PC-3 (cell line): ENCODE measurements at places on chromosomes 5 and 9. TPM values are rescaled to one million over a fixed set of nuclear protein-coding genes. Genes with fewer than 3 reads are reported as not detected.

Gene FOXD4
- 0.80 and 0.98 TPM in 2 replicates for total RNA-seq

Gene SPINK4
- total RNA-seq, result not detected in 2 replicates

Gene GKAP1
- total RNA-seq, result 1.5 and 2.6 TPM in 2 replicates

Gene EDIL3
- 11.7 and 13.8 TPM in 2 replicates for total RNA-seq

Gene NUDCD2
- total RNA-seq, result 28.3 and 31.2 TPM in 2 replicates

Gene EGR1
- total RNA-seq, result 1.5 and 1.9 TPM in 2 replicates

- H3K36me3 ChIP-seq, result no peaks in the 10 kb centered on the region
- DNase-seq, result no peak
These were observed 96.4 kb upstream of the COL5A1 start for GRCh38 chr9:134545215-134545542.

- peak overlapping the region; percentile 76 for H3K27ac ChIP-seq
- H3K4me3 ChIP-seq, result 0 out of 2 replicates have a peak overlapping the region, but pooled peaks have one; percentile 3
- no peaks in the 10 kb centered on the region for H3K27me3 ChIP-seq
- H3K36me3 ChIP-seq, result no peaks in the 10 kb centered on the region
- peaks cover 26% of the 10 kb centered on the region for H3K4me1 ChIP-seq
- peak; percentile 54 for DNase-seq
These were observed 106.7 kb upstream of the CPEB4 start for GRCh38 chr5:173781432-173781815.

GRCh38 chr9:109918339-109919163, 138.6 kb downstream of the PALM2AKAP2 start:
- DNase-seq, result no peak
- peaks cover 14% of the 10 kb centered on the region for H3K4me1 ChIP-seq
- no peaks in the 10 kb centered on the region for H3K36me3 ChIP-seq
- no peak overlapping the region for H3K4me3 ChIP-seq
- H3K27me3 ChIP-seq, result no peaks in the 10 kb centered on the region
